ENCODE measurements at places on chromosomes 1 and 21.

DNA sequence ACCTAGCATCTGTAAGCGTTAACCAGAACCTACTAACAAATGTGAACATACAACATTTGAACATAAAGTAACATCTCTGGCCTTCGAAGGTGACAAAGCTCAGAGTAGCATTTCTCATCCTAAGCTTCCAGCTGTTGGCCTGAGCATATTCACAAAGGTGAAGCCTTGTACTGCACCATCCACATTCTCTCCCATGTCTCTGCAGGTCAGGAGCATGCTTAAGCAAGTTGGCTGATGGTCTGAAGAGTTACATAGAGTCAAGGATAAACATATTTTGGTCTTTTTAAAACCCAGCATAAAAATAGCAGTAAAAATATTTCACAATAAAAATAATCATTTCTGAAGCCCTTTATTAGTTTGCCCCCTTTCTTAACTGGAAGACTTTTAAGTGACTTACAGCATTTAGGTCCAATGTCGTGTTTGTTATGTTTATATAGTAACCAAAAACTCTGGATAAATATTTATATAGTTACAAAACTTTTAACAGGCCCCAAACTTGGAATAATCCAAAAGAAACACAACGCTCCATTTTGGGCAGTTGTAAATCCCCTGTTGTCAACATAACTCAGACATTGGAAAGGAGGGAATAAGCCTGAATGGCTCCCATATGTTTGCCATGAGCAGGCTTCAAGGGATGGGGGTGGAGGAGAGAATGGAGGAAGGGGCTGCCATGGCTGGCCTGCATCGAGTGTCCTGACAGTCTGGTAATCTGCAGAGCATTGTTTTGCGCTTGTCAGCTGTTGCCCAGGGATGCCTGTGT is 42.8 kb upstream of the ENAH start:
- DNase-seq: no peak

GRCh38 chr21:45599146-45599581 is 44.4 kb upstream of the PCBP3 start:
- DNase-seq: no peak

DNA sequence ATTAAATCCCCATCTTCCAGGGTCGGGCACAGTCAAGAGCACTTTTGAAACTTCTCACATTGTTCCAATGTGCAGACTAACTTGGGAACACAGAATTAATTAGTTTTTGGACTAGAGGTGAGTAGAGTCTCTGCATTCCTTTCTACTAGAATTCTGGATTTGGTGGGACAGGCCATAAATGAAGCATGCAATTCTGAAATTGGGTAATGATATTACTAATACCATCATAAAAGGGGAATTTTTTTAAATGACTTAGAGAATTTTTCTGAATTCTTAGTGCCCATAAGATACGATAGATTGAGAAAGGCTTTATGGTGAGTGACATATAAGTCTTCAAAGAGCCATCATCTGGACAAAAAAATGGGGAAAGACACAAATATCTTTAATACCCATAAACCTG is 41.8 kb downstream of the ADAMTS5 start:
- DNase-seq: no peak

DNA sequence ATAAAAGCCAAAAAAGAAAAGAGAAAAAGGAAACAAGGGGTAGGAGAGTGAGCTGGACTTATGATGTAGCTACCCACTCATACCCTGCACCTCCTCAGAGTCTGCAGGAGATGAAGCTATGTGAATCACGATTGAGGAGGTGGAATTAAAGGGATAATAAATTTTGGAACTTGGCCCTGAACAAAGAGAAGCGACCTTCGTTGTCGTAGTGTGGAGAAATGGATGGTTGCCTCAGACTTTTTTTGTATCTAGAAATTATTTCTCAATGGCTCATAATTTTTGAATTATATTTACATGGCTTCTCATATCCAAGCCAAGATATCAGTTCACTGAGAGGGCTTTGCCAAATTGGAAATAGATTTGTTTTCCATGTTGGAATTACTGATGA is 37.8 kb upstream of the SIPA1L2 start:
- DNase-seq: no peak

- DNase-seq: no peak
Observed at GRCh38 chr1:19043579-19044443, 87.3 kb upstream of the IFFO2 start.

GRCh38 chr21:29025328-29025713 is 853 bp downstream of the USP16 start:
- DNase-seq: no peak

GRCh38 chr1:30378991-30379581 is 344.3 kb downstream of the MATN1 start:
- no peak for DNase-seq

DNA sequence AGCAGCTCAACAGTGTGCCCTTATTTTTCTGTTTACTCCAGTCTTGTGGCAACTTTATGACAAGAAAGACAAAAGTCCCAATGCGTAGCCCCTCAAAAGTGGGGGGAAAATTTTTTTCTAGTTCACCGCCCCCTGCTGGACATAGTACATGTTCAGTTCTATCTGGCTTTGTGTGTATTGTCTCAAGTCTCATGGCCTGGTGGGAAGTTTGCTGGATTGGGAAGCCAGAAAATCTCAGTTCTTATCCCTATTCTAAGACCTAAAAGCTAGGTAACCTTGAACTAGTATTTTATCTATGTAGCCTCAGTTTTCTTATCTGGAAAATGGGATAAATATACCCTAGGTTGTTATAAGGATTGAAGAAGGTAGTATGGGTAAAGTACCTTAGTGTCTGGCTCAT is 55.8 kb upstream of the LDLRAP1 start:
- no peak for DNase-seq

DNA sequence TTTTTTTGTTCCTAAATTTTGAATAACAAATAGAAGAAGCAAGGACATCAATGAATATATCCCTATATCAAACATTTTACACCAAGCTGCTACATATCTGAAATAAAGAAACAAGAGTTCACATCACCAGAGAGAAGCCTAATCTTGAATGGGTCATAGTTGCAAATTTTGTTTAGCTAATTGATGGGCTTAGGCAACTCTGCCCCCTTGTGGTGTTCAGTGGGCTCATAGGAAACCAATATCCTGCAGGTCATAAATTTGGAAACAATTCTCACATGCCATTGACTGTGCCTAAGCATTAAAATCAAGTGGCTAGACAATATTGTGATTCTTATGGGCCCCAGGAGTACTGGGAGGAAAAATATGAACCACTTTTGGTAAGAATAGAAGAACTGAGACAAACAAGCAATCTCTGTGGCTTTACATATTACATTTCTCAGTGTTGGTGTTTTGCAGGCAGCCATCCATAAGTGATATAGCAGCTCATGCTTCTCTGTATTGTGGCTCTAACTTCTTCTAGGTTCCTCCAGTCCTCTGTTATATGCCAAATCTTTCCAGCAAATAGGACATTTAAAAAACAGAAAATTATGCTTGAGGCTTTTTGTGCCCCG is 1262.8 kb upstream of the PRMT6 start:
- no peak for DNase-seq

DNA sequence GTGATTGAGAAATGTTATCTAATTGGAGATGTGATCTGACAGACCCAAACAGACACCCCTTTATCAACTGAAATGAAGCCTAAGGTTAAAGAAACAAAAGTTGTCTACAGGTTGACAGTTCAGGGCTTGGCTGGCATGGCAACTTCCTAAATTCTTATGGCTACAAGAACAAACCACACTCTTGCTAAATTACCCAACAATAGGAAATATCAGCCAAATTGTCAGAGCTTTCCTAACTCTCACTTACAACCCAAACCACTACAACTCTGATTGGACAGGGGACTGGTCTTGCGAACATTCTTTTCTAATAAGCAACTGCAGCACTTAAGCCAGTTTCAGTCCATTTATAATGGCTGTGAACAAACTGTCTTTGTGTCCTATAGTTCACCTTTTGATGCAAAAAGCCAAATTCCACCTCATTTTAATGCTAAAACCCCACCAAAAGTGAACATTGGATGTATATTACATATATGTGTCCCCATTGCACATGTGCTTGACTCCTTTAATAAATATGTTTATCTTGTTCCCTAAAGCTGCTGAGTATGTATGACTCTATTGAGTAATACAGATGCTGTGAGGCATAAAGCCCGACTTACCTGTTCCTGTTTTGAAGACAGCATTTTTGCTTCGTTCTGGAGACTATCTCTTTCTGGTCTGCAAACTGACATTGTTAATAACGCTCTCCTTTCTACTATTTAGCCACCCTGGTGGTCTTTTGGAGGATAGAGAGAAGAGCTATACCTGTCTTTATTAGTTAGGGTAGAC is 101.3 kb upstream of the HMCN1 start:
- no peak for DNase-seq

GRCh38 chr21:43333298-43334062 is 93.5 kb downstream of the SIK1 start:
- DNase-seq: no peak

- DNase-seq: no peak
Observed at GRCh38 chr1:70947835-70948234, 99.8 kb downstream of the PTGER3 start.

GRCh38 chr1:48808496-48808895 is 31.8 kb upstream of the BEND5 start:
- no peak for DNase-seq

- no peak for DNase-seq
Observed at GRCh38 chr1:32539584-32540571, 651 bp downstream of the ZBTB8A start.

All from stimulated activated CD4-positive, alpha-beta T cell treated with anti-CD3 and anti-CD28 coated beads, Interleukin-1b, Interleukin-23, amount 100 ng/mL, for 1 hour (primary cell).